ENCODE measurements at places on chromosomes 6 and 20. TPM values are rescaled to one million over a fixed set of nuclear protein-coding genes. Genes with fewer than 3 reads are reported as not detected.

GRCh38 chr20:45359406-45360148 is 3.4 kb upstream of the SYS1 start:
- no peak overlapping the region for H3K4me3 ChIP-seq
- DNase-seq = no peak
- H3K36me3 ChIP-seq = no peaks in the 10 kb centered on the region
- H3K4me1 ChIP-seq = peaks cover 57% of the 10 kb centered on the region
- H3K27me3 ChIP-seq = no peaks in the 10 kb centered on the region

DNA sequence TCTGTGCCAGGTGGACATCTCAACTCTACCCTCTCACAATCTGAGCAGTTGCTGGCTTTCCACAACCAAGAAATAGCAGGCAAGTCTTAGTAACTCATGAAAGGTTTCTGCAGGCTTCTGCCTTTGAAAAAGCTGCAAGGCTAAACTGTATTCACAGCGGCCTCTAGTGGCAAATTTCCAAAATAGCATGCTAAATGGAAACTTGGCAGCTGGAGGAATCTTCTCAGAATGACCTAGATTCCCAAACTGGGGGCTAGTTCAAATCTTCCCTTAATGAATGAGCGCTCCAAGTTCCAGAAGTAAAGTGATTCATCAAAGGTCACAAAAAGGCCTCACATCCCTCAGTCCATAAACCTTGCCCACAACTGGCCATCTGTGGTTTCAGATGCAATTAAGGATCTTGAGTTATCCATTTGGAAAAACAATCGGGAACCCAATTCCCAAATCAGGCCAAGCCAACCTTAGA is 11.9 kb upstream of the CPNE5 start:
- peaks cover 5% of the 10 kb centered on the region for H3K4me1 ChIP-seq
- H3K27ac ChIP-seq = no peak overlapping the region
- H3K36me3 ChIP-seq = no peaks in the 10 kb centered on the region
- DNase-seq = peak; percentile 71
- H3K4me3 ChIP-seq = no peak overlapping the region
- no peaks in the 10 kb centered on the region for H3K27me3 ChIP-seq

DNA sequence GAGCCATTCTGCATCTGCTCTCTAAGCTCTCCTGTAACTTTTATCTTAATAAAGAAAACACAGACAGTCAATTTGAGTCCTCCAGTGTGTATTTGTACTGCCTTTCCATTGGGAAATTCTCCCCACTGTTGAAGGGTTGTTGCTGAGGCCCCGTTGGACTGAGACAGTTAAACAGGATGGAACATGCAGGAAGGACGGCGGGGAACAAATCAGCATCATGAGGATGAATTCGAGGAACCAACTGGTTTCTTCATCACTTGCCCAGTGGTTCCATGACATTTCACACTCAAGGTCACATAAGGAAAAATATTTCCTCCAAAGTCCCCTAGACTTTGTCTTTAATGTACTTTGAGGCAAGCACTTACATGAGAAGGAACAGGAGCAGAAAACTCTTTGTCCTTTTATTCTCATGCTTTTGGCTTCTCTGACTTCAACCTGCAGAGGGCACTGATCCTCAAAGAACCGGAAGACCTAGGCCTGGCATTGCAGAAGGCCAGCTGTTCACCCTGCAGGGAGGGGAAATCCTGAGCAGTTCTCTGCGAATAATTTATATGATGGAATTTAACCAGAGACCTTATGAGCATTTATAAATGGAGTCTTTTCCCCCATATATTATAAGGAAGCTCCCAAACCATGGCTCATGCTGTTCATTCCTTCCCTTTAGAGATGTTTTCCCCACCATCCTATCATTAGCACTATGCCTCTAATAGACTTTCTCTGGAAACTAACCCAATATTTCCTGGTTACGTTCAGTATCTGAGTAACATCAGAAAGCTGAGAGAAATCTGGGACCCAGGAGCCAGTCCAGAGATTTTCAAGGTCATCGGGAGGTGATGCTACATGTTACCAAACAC is 55.2 kb upstream of the ADGRF1 start:
- peaks cover 11% of the 10 kb centered on the region for H3K4me1 ChIP-seq
- H3K4me3 ChIP-seq = no peak overlapping the region
- H3K36me3 ChIP-seq = no peaks in the 10 kb centered on the region
- H3K27me3 ChIP-seq = no peaks in the 10 kb centered on the region
- DNase-seq = no peak
- peak overlapping the region; percentile 32 for H3K27ac ChIP-seq

The E2F3 gene
- 8.4 TPM for total RNA-seq

The CALHM4 gene
- total RNA-seq = not detected
